ENCODE measurements at places on chromosomes 12 and 14.

GRCh38 chr12:72053604-72054003 is 115.0 kb downstream of the TPH2 start:
- no peak for DNase-seq

GRCh38 chr14:67457782-67458181 is 30.7 kb downstream of the TMEM229B start:
- no peak for DNase-seq

DNA sequence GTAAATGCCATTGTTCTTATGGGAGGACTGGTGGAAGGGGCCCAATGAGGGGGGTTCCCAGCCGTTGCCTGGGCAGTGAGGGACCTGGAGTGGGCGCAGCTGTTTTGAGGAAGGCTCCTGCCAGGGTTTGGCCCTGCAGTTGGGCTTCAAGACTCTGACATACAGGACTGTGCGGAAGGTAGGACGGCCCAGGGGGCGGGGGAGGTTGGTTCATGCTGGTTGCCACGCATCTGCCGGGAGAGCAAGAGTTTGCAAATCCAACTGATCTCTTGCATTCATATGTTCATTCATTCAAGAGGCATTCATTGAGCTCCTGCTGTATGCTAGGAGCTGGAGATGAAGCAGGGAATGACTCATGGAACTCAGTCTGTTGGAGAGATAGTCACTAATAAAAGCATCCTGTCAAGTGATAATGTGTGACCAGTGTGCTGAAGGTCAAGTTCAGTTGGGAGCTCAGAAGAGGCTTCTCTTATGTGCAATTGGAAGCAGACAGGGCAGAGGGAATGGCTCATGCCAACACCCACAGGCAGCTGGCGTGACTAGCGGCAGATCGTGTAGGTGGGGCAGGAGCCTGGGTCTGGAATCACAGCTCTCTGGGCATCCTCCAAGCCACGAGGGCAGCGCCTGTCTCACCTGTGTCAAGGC is 7.8 kb downstream of the SH2B3 start:
- DNase-seq: no peak

- DNase-seq: no peak
Observed at GRCh38 chr12:15044471-15044870, 71.6 kb downstream of the PDE6H start.

DNA sequence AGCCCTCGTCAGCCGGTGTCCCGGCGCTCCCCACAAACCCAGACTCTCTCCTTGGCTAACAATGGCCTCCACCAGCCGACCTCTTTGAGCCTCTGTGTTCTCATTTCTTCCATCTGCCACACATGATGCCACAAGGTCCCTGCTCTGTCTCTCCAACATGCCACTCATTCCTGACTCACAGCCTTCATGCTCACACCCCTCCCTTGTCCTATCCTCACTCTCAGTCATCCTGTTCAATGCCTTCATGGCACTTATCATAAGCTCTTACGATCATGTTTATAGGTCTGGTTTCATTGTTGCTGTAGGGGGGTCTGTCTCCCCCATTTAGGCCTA is 9.6 kb upstream of the SERPINA11 start:
- DNase-seq: no peak

GRCh38 chr12:92900941-92901340 is 28.2 kb downstream of the EEA1 start:
- no peak for DNase-seq

DNA sequence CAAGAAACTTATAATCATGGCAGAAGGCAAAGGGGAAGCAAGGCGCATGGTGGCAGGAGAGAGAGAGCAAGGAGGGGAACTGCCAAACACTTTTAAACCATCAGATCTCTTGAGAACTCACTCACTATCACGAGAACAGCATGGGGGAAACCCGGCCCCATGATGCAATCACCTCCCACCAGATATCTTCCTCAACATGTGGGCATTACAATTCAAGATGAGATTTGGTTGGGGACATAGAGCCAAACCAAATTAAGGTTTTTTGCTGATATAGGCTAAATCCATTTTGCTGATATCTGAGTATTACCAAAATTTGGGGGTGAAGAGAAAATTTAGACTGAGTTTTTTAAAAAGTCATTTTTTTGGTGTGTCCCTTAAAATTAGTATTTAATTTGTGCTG is 54.9 kb upstream of the TMX1 start:
- DNase-seq: no peak

DNA sequence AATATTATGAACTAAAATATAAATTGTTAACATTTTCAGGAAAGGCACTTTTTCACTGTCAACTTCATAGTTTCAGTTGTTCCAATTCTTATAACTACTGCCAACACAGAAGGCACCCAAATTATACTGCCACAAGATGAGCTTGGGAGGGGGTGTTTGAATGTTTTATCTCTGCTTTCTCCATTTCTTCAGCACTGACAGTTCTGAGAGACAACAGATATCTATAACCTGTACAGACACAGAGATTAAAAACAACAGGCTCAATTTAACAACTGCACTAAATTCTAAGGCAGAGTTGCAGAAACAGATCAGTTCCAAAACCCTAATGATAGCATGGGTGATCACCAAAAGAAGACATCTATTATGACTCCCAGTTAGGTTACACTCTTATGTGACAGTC is 12.8 kb downstream of the SCAF11 start:
- no peak for DNase-seq

GRCh38 chr14:55136241-55136640 is 7.2 kb downstream of the LGALS3 start:
- no peak for DNase-seq

DNA sequence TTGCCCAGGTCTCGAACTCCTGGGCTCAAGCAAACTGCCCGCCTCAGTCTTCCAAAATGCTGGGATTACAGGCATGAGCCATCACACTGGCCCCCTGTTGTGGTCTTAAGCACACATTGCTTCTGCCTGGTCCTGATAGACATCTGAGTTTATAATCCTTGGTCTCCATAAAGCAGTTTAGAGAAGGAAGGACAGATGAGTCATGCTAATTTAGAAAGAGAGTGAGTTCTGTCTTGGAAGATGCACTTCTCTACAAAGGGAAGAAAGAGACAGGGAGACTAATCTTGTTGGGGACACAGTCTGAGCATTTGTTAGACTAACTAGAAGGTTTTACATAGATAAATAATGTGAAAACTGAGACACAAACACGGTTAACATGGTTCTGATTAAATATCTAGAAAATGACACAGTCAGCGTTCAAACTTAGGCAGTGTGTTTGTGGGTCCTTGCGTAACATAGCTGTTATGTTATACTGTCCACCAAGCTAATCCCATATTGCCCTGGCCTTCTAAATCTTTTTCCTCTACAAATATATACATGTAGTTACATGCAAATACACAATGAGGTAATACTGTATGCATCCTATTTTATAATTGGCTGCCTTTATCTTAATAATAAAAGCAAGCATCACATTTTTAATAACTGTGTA is 31.0 kb downstream of the SAMD4A start:
- no peak for DNase-seq

DNA sequence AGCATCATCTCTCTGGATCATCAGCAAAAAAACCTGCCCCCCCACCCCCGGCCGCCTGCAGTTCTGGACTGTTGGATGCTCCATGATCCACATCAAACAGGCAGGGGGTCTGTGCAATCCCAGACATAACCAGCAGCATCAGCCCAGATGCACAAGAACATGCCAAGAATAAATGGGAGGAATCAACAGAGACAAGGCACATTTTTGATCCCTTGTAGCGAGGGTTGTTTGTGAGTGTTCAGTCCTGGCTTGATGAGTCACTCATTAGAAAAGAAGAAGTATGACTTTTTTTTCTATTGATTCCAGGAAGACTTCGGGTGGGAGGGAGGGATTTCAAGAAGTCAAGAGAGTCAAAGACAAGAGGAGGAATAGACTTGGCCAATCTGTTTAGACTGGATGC is 244.2 kb downstream of the KSR2 start:
- no peak for DNase-seq

DNA sequence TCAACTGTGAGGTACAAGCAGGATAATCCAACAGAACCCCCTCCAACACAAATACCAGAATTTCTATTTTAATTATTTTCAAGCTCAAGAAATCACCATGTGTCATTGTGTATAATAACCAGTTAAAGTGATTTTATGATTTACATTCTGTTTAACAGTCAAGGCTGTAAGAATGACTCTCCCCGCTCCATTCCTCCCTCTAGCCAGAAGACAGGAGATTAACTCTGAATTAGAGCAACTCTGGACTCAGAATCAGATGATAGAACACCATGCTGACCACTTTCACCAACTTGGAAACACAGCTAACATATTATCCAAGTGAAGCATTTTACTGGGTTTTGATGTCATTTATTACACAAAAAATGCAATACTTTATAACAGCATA is 71.9 kb downstream of the ATP2B1 start:
- DNase-seq: no peak

GRCh38 chr12:41476499-41477439 is 288.6 kb downstream of the PDZRN4 start:
- DNase-seq: no peak

DNA sequence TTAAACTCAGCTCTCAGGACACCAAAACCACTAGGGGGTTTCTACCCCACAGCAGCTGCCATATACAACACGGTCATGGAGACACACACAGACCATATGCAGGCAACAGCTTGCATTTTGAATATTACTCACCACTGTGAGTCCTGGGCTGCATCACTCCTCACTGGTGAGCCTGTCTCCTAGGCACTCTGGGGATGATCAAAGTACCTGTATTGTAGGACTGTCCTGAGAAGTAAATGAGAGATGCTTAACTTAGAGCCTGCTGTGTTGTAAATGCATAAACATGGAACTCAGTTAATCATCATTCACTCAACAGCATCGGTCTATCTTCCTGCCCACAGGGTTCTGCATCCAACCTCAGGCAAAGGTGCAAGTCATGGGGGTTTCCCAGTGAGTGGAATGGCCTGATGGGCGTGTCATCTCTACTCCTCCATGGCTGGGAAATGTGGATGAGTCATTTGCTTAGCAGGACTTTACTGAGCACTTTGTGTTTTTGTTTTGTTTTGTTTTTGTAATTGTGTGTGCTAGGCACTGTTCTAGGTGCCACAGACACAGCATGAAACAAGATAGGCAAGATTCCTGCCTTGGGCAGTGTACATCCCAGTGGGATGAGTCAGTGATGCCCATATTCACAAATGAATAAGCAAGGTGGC is 1141.2 kb upstream of the TMEM132C start:
- peak; percentile 41 for DNase-seq

DNA sequence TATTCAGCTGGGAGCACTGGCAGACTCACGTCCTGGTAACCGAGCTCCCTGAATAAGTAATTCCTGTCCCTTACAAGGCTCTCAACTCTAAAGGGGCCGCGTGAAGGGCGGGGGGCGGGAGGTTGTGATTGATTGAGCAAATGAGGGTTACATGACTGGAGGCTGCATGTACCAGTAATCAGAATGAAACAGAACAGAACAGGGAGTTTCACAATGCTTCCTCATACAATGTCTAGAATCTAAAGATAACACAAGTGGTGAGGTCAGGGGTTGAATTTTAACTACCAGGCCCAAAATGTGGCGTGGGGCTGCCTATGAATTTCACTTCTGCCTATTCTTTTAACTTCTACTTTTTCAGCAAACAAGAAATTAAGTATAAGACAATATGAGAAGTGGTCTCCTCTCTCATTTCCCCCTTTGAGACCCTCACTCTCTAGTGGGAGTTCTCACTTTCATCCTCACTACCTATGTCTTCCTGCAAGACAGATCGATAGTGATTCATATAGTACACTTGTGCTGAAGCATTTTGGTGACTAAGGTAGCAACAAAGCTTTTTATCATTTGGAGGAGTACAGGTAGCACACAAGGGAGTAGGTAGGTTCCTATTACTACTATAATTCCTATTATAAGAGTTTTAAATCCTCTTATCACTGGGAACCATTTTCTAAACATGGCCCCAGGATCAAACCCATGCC is 239.8 kb downstream of the KTN1 start:
- DNase-seq: no peak

- peak; percentile 12 for DNase-seq
Observed at GRCh38 chr14:60862283-60862682, 118.6 kb downstream of the TRMT5 start.

DNA sequence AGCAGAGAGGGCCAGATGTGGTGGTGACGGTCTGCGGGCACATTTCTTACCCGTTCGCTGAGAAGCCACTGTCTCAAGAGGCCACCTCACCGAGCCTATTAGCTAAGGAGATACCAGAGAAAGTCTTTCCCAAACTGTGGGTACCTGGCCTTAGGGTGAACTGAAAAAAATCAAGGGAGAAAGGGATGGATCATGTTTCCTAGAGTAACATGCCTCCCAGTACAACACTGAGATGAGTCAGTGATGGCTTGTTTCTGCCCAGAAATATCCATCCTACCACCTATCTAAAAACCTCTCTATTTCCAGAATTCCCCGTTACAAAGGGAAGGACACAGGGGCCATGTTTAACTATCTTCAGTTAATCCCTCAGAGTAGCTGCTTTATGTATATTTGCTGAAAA is 83.7 kb downstream of the LMNTD1 start:
- DNase-seq: no peak

DNA sequence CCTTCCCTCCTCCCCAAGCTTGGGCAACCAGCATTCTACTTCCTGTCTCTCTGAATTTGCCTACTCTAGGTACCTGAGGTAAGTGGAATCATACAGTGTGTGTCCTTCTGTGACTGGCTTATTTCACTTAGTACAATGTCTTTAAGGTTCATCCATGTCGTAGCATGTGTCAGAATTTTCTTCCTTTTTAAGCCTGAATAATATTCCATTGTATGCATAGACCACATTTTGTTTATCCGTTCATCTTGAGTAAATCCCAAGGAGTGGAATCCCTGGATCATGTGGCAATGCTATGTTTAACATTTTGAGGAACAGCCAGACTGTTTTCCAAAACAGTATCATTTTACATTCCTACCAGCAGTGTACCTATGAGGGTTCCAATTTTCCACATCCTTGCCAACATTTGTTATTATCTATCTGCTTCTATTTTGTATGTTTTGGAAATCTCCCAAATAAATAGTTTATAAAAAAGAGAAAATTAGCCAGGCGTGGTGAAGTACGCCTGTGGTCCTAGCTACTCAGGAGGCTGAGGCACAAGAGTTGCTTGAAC is 12.4 kb downstream of the HSP90AA1 start:
- no peak for DNase-seq

GRCh38 chr12:16573398-16574077 is 32.4 kb downstream of the LMO3 start:
- DNase-seq: no peak

- no peak for DNase-seq
Observed at GRCh38 chr14:47619392-47619791, 56.0 kb downstream of the MDGA2 start.

- no peak for DNase-seq
Observed at GRCh38 chr14:88823968-88824313, 510 bp upstream of the TTC8 start.

GRCh38 chr14:89349171-89350008 is 67.6 kb downstream of the FOXN3 start:
- no peak for DNase-seq

DNA sequence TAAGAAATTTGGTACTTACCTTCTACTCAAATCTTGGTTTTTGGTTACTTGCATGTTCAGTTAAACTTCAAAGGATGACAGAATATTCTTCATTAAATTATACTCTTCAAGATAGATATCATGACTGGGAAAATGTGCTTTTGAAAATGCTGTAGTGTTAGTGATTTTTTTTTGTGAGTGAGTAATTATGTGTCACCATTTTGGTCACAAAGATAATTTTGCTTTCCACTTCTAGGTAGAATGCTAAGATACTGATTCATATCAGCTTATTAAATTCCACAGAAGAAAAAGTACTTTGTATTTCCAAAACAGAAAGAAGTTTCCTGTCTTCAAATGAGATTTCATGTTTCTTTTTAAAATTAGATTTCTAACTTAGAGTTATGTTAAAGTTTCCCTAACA is 61.2 kb downstream of the ATXN7L3B start:
- no peak for DNase-seq

Measured in BJ (cell line).